NCI-H2081 (cell line): ENCODE measurements at places on chromosomes 3 and 15.

- DNase-seq = no peak
Observed at GRCh38 chr3:63706321-63707085, 54.0 kb downstream of the SNTN start.

DNA sequence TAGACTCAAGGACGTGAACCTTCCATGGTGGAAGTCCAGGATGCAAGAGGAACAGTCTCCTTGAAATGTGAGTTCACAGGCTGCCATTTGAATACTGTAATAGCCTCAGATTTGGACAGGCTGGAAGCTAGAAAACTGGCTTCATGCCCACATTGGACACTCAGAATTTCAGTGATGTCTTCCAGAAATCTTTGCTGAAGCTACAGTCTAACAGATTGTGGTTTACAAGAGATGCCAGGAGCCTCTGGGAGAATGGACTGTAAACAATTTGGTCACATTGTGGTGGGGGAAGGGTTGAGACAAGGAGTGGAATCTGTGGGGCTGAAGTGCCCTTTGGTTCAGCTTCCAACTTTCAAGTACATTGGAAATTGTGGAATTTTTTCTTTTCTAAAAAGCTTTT, 252.0 kb upstream of the PROK2 start:
- no peak for DNase-seq

- DNase-seq = no peak
Observed at GRCh38 chr3:29319262-29319661, 38.4 kb downstream of the RBMS3 start.

DNA sequence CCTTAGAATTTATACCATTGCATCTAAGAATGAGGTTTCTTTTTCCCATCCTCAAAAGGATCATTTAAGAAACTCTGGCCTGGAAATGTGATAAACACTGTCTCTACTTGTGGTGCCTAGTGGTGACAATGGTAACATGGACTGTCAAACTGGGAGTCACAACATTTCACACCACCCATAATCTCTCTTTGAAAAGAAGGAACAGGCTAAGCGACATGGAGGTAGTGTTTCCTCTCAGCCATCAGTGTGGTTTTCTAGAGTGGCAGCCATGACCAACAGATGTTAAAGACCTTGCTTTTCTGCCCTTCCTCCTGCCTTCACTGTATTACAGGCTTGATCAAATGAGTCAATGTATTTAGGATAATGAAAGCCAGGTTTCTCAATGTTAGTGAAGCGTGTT, 283.1 kb upstream of the STAC start:
- no peak for DNase-seq

GRCh38 chr3:41448396-41448795, 249.1 kb downstream of the CTNNB1 start:
- DNase-seq = no peak

DNA sequence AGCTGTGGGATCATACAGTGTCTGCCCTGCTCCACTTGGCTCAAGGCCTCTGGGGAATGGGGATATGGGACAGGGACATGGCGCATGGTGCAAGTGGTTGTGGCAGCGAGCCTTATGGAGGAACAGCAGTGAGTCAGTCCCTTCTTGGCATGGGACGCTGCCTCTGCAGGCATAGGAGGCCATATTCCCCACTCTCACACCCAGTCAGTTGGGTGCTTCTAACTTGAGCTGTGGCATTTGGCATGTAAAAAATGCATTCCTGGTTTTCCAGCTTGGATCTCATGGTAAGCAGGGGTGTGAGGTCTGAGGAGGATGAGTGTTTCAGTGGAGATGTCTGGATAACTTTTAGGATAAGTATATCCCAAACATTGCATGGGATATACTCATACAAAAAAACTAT, 31.6 kb upstream of the UBE2Q2 start:
- DNase-seq = no peak

DNA sequence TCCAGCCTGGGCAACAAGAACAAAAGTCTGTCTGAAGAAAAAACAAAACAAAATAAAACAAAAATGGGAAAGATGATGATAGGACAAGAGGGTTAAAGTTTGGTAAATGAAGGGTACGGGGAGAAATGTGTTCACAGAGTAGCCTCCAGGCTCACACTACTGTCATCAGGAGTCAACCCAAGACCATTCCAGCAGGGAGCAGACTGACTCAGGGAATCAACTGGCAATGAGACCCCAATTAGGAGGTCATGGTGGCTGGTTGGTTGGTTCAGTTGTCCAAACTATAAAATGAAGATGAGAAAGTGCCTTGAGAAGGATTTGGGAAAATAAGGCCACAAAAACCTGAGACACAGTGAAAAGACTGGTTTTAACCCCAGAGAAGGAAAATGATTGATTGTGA, 51.8 kb downstream of the KLHL6 start:
- DNase-seq = no peak

DNA sequence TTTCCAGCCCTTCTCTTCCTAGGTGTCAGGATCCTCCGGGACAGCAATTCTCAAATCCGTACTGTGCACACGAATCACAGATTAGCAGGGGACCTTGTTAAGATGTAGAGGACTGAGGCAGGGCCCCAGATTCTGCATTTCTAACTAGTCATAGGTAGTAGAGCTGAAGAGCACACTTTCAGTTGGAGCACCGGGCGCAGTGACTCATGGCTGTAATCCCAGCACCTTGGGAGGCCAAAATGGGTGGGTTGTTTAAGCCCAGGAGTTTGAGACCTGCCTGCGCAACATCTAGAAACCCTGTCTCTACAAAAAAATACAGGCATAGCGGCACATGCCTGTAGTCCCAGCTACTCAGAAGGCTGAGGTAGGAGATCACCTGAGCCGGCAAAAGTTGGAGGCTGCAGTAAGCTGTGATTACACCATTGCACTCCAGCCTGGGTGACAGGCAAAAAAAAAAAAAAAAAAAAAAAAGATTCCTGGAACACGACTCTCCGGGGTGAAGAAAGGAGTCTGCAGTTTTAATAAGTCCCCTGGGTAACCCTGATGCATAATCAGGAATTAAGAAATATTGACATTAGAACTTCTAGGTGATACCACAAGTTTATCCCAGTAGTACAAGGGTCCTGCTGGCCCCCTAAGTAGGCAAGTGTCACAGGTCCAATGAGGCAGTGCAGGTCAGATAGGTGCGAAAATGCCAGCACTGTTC, 21.4 kb upstream of the IGDCC3 start:
- DNase-seq = no peak

DNA sequence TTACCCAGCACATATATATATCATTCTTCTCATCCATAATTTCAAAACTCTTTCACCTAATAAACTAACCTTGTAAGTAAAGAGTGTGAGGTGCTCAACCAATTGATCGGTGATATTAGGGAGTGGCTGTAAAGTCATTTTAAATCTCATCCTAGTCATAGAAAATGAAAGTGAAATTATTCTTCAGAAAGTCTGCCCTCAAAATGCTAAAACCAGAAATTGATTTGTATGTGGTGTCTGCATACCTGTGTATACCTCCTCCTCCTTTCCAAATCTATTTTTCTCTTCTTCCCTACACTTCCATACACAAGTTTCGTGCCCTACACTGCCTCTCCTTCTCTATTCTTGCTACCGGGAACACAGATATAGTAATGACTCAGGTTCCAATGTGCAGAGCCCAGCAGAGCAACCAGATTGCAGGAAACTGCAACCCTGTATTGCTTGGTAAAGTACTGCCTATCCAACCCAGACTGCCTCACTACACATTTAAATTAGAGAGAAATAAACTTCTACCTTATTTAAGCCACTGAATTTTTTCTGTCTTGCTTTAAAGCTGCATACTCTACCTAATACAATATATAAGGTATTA, 7.4 kb upstream of the TBC1D5 start:
- DNase-seq = no peak

DNA sequence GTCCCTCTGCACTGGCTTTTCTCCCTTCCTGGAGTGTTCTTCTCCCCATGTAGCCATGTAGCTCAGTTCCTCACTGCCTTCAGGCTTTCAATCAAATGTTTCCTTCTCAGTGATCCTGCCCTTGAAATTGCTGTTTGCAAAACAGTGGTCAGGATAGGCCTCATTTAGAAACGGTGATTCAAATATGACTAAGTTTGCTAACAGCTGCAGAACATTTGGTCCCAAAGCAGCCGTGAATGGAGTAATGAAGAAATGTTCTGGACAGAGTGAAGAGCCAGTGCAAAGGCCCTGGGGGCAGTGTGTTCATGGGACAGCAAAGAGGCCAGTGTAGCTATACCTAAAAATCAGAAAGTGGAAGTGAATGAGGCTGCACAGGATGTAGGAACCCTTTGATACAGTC, 223.4 kb downstream of the FEZF2 start:
- no peak for DNase-seq

GRCh38 chr3:13700889-13701288, 152.0 kb downstream of the FBLN2 start:
- no peak for DNase-seq

- DNase-seq = no peak
Observed at GRCh38 chr15:69415381-69415780, 1.2 kb downstream of the KIF23 start.

GRCh38 chr15:36029606-36030210, 483.7 kb upstream of the DPH6 start:
- DNase-seq = no peak

- no peak for DNase-seq
Observed at GRCh38 chr3:176650478-176650877, 546.8 kb downstream of the TBL1XR1 start.

- DNase-seq = no peak
Observed at GRCh38 chr3:152291649-152292066, 22.9 kb downstream of the MBNL1 start.

- DNase-seq = no peak
Observed at GRCh38 chr3:71726146-71726545, 944 bp upstream of the EIF4E3 start.

- DNase-seq = no peak
Observed at GRCh38 chr3:71907996-71908395, 123.0 kb upstream of the PROK2 start.

GRCh38 chr3:17845026-17845812, 102.8 kb upstream of the TBC1D5 start:
- no peak for DNase-seq

DNA sequence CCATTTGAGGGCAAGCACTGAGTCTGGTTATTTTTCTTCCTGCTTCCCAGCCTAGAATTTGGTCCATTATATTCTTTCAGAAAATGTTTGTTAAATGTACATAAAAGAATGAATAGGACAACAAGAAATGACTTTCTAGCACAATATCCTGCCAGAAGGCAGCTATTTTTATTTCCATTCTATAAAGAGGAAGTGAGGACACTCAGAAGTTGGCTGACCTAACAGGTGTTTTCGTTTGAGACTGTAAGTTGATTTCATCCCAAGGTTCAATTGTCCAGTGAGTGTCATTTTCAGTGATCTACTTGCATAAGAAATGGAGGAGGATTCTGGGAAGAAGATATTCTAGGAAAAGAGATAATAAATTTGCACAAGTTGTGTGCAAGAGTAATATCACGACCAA, 191.9 kb upstream of the POU1F1 start:
- DNase-seq = no peak

DNA sequence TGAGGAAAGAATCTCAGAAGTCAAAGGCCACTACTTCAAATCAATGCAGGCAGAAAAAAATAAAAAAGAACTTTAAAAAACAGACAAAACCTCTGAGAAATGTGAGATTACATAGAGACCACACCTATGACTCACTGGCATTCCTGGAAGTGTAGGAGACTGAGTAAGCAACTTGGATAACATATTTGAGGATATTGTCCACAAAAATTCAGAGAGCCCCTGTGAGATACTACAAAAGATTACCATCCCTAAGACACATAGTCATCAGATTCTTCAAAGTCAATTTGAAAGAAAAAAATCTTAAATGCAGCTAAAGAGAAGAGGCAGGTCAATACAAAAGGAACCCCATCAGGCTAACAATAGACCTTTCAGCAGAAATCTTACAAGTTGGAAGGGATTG, 887.3 kb downstream of the NTRK3 start:
- DNase-seq = no peak

DNA sequence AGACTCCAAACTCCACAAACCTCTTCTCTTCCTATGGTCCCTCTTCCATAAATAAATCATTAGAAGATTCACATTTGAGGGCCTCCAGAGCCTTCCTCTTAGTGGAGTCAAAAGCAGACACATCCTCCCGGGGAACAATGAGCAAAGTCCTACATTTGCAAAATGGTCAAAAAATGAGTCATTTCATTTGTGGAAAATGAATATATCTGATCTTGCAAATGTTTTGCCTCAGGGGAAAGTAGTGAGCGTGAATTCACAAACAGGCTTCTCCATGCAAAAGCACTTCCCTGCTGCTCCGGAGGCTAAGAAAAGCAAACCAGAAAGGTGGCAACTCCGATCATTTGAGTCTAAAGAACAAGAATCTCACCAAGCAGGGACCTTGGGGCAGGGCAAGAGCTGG, 86.7 kb upstream of the IQSEC1 start:
- no peak for DNase-seq

DNA sequence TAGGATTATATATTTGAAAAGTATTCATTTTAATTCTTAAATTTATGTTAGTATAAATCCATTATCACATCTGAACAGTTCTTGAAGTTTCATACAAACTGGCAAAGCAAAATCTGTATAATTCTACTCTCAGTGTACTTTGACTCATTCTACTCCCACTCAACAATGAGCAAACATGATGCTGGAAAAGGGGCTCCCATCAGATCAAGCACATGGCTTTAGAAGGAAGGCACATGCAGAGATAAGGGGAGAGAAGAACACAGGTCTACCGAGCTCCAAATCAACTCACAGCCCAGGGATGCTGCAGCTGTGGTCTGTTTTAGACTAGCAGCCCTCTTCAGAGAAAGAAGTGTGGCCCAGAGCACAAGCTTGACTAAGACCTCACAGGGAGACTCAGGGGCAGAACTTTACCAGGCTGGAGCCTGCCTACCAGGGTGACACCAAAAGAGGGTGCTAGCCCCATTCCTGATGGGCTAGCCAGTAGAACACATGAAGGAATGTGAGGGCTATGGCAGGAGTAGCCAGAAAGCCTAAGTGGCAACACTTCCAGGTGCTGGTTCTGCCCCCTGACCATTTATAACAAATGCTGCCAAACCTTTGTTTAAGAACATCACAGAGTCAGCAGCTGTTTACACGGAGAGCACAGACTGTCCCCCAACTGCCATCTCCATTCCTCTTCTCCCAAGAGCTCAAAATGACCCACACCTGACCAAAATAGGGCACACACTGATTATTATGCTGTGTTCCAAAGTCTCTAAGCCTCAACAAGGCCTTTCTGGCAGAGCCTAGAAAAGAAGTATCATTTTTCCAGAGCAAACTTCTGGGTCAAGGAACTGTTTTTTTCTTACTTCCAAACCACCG, 19.5 kb downstream of the SEC22C start:
- no peak for DNase-seq

- no peak for DNase-seq
Observed at GRCh38 chr3:133890972-133891644, 4.6 kb downstream of the RAB6B start.

- no peak for DNase-seq
Observed at GRCh38 chr15:72285927-72286516, 13.7 kb upstream of the PARP6 start.

DNA sequence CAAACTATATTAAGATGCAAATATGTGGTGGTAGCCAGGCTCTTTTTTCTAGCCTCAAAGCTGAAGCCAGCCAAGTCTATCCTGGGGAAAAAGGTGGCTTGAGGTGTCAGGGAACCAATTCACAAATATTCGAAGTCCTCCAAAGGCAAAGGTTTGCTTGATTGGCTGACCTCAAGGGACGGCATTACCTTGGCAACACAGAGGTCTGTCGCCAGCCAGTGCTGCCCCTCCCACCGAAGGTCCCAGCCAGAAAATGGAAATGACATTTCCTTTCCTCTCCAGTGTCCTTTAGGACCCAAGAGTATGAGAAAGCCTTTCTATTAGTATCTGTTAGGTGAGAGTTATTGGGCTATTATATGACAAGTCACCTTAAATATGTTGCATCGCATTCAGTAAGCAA, 96.0 kb upstream of the LIMD1 start:
- no peak for DNase-seq
